ENCODE measurements at places on chromosomes 2 and 18.

DNA sequence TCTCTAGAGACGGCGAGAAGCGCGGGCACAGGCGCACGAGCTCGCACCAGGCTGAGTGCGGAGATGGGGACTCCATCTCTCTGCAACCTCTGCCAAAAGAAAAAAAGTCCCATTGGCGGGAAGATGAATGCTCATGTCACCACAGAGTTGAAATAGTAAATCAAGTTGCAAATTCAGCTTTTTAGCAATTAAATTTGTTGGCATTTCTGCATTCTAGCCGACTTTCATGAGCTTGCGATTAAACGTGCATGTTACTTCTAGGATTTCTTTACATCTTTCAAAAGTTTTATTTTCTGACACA lies 588 bp downstream of the CHAC2 start:
- no peak for DNase-seq

- no peak for DNase-seq
Measured at GRCh38 chr2:166573391-166573790, 79.3 kb upstream of the SCN7A start.

GRCh38 chr2:84649487-84650142 lies 133.3 kb downstream of the DNAH6 start:
- DNase-seq: no peak

- peak; percentile 13 for DNase-seq
Measured at GRCh38 chr2:219071131-219071816, 10.6 kb upstream of the IHH start.

DNA sequence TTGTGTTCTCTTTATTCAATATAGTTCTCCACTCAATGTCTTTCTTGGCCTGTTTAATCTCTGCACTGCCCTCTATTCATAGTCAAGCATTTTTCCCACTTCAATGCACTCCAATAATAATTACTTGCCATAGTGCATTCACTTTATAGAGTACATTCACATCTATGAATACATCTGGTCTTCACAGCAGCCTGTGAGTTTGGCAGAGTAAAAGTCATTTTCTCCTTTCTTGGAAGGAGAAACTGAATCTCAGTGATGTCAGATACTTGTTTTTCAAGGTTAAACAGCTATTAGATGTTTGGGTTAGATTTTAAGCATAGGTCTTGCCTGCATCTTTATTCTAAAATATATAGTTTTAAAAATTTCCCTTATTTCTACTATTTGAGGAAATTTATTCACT lies 373.2 kb downstream of the TRIB2 start:
- no peak for DNase-seq

DNA sequence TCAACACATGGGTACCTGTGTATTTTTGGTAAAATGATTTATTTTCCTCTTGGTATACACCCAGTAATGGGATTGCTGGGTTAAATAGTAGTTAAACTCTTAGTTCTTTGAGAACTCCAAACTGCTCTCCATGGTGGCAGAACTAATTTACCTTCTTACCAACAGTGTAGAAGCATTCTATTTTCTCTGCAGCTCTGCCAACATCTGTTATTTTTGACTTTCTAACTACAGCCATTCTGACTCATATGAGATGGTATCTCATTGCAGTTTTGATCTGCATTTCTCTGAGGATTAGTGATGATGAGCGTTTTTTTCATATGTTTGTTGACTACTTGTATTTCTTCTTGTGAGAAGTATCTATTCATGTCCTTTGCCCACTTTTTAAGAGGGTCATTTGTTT lies 180.6 kb downstream of the FSIP2 start:
- no peak for DNase-seq

GRCh38 chr18:6405237-6406074 lies 9.3 kb downstream of the L3MBTL4 start:
- DNase-seq: no peak

DNA sequence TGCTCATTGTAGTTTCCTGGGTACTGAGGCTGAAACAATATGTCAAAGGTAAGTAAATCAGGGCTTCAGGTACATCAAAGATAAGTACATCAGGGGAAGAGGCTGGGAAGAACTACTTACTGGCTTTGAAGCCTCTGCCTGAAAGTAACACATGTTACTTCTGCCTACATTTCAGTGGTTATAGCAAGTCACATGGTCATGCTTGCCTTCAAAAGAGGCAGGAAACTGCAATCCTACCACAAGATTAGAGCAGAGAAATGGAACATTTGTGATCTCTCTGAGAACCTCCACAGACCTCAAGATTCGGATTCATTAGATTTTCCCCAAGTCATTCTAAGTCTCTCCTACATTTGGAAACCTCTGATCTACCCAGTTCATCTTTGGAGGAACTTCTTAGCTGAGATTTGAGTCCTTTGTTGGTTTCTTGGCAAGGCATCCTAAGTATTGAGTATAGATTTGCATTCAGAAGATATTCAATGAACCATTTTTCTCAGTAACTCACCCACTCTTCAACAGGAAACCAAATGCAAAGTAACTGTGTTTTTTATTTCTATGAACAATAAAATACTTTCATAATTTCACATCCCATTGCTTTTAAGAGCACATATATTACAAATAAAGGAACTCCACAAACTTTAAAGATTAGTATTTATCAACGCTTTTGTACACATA lies 48.5 kb upstream of the CCDC195 start:
- no peak for DNase-seq

DNA sequence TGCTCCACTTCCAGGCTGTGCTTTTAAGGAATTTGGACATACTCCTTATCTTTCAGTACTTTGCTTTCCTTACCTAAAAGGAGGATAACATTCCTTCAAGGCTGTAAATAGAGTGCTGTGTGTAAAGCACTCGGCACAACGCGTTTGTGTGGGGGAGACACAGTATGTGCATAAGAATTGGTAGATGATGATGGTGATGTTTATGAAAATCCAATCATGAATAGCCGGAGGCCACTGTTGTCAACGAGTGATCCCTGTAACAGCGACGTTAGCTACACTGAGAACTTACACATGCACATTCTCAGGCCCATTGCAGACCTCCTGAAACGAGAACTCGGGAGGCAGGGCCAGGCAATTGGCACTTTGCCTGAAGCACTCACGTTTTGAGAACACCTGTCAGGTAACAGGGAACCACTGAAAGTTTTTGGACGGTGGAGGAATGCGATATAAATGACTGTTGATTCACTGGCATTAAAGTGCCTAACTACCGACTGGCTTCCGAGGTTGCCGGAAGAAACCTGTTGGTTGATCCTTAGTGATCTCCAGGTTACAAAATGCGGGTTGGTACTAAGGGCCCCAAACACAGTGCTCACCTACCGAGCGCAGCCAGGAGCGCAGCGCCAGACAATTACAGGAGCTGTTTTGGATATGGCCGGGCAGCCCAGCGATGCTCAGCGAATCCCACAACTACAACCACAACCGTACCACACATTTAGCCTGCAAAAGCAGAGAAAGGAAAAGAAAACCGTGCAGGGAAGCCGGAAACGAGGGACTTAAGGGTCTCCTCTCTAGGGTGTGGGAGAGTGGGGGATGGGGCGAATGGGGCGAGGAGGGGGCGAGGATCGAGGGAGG lies 1.0 kb upstream of the MAP4K4 start:
- DNase-seq: no peak

DNA sequence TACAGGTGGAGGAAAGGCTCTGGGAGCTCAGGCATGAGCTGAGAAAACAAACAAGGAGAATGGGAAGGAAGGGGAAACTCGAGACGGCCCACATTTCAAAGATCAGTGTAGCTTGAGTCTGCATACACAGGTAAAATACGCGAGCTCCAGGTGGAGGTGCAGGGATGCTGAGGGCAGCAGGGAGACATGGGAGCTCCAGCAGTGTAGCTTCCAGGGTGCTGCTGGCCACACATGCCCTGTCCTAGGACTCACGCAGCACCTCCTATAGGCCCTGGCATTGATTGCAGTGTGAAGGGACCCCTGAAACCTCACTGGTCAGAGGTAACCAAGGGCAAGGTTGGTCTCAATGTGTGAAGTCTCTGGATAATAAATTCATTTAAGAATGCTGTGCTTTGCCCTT lies 362.8 kb upstream of the HS6ST1 start:
- DNase-seq: no peak

DNA sequence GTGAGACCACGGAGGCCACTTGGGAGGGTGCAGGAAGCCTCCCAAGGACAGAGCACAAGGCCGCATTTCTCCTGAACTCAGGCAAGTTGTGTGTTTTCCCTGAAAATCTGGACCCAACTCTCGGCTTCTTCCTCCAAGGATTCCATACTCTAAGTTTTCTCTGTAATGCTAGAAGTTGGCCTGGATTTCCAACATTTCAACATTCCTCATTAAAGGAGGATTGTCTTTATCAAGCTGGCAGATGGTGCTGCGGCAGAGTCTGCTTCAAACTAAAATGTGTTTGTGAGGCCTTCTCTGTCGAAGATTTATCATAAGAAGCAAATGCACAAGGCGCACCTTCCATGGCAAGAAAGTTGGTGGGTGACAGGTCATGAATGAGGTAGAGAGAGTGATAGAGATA lies 94.4 kb upstream of the SATB2 start:
- DNase-seq: no peak

GRCh38 chr2:71611247-71611646 lies 157.9 kb downstream of the DYSF start:
- no peak for DNase-seq

DNA sequence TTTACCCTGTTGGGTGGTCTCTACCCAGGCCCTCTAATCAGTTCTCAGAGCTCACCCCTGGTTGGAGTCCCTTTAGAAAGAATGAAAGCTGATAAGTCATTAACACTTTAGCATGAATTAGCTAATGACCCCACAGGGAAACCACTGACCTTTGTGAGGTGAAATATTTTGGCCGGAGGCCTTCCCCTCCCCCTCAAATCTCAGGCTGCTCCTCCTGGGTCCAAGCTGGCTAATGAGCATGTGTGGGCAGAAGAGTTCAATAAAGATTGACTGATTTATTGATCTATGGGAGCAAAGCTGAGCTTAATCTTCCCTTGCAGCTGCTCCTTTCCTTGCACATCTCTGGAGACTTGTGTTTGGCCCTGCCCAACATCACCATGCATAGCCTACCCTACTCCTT lies 78.8 kb upstream of the CCDC85A start:
- DNase-seq: no peak

- no peak for DNase-seq
Measured at GRCh38 chr18:50649821-50650220, 89.9 kb downstream of the MAPK4 start.

GRCh38 chr2:204019572-204020501 lies 83.3 kb downstream of the ICOS start:
- peak; percentile 3 for DNase-seq

DNA sequence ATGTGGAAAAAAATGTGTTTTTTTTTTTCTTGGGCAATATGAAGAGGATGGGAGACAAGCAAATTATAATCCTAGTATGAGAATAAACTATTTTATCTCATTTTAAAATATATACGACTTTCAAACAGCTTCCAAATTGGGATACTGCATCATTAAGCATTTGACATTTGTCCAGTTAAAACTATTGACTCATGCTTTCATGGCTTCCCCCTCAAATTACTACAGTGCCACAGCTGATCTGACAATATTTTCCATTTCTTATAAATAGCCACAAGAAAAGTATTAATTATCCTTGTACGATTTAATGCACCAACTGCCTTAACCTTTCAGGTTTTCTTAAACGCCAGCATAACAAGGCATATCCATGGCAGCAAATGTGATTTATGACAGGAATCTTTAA lies 1134.8 kb upstream of the ZEB2 start:
- DNase-seq: no peak

GRCh38 chr2:217669831-217670230 lies 333.0 kb downstream of the TNS1 start:
- no peak for DNase-seq

DNA sequence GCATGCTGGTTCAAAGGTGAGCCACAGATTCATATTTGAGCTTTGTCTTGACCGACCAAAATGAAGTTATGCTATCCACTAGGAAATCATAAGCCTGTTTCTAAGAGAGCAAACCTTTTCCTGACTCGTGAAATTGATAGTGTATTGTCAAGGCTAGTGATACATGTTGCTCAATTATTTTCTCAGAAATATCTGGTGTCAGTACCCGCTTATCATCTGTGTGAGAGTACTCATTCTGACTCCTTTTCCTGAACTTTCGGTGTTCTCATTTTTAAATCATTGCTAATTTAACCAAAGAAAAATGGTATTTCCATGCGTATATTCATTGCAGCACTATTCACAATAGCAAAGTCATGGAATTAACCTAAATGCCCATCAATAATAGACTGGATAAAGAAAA lies 56.2 kb downstream of the SGPP2 start:
- DNase-seq: no peak

GRCh38 chr2:10887476-10887875 lies 24.3 kb upstream of the KCNF1 start:
- DNase-seq: no peak

GRCh38 chr2:130918393-130918792 lies 81.7 kb downstream of the ARHGEF4 start:
- DNase-seq: no peak

- DNase-seq: no peak
Measured at GRCh38 chr2:85861180-85861579, 27.6 kb downstream of the ST3GAL5 start.

DNA sequence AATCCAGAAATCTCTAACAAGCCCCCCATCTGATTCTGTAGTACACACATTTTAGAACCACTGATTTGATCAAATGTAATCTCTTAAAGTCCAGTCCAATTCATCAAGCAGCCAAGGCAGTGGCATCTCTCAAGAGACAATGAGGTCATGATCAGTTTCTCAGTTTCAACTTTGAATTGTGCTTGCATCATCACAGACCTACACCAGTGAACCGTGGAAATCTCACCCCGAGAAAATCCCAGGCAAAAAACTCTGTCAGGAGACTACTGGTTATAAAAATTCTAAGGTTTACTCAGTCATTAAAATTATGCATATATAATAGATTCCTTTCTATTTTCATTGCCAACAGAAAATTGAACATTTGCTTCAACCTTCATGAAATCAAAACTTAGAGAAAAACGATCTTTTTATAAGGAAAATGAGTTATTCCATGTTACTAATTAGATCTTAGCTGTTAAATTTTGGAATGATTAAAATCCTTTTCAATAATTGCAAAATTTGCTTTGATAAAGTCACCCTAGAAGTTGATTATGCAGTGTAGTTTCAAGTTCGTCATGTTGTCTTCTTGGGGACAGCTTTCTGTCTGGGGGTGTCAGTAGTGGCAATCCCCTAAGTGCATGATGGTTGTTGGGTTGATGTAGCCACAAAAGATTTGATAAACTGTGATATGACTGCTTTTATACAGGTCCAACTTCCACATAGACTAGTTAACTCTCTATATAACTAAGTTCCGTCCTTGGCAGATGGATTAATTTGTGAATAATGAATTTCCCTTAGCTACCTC lies 235.0 kb downstream of the CAMKMT start:
- DNase-seq: no peak

- DNase-seq: no peak
Measured at GRCh38 chr2:109647636-109648035, 33.5 kb downstream of the SOWAHC start.

DNA sequence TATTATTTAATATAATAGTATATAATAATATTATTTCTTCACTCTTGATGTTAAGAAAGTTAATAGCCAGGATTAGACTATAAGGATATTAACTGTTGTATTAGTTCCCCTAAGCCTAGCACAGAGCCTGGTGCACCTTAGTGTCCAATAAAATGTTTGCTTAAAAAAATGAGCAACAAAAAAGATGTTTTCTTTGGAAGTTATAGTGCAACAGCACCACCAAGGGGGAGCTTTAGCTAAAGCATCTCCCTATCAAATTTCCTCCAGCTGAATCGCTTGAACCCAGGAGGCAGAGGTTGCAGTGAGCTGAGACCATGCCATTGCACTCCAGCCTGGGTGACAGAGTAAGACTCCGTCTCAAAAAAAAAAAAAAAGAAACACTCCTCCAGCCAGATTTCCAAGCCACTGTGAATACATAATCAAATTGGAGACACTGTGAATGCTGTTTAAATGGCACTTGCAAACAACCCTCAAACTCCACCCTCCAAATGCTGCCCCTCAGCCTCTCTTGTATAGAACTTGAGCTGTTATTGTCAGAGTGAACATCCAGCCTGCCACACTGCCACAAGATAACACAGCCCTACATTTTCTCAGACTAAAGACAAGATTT lies 221.9 kb downstream of the DYM start:
- no peak for DNase-seq

Measured in GM04504 (cell line).